Activated naive CD4-positive, alpha-beta T cell treated with Interleukin-2 at 50 U/mL for 16 hours (primary cell): ENCODE measurements at places on chromosomes 2 and 18.

DNA sequence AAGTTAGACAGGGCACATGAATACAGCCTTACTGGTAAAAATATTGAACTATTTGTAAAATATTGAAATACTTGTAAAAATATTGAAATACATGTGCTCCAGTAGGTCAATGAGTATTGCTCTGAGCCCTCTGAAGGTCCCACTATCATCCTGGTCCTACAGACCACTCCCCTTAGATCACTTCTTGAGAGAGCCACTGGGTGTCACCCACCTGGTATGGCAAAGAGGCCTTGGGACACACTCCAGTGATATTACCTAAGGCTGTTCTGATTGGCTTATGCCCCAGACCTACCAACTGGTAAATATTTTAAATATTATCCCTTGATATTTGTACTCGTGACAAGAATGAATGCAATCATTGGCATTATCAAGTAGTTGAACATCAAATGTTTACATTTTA is 5.0 kb downstream of the THSD7B start:
- no peak for DNase-seq

- DNase-seq, result no peak
These were observed 210.3 kb downstream of the CYP26B1 start for GRCh38 chr2:71937396-71937795.

GRCh38 chr18:63140038-63140450 is 179.5 kb downstream of the BCL2 start:
- DNase-seq, result no peak

DNA sequence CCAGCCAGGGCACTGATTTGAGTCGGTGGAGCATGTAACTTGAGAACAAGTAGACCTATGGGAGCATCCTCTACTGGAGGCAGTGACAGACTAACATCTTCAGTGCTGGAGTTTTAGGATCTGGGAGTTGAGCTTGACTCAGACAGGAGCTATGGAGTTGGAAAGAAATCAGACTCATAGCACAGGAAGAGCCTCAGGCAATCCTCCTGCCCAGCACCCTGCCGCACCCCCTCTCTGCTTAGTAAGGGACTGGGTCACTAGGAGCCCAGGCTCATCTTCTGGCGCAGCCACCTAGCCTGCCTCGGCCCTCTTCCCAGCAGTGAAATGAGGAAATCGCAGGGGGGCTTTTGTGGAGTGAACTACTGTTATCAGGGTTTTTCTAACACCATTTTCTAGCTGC is 3.6 kb downstream of the ARID5A start:
- no peak for DNase-seq

DNA sequence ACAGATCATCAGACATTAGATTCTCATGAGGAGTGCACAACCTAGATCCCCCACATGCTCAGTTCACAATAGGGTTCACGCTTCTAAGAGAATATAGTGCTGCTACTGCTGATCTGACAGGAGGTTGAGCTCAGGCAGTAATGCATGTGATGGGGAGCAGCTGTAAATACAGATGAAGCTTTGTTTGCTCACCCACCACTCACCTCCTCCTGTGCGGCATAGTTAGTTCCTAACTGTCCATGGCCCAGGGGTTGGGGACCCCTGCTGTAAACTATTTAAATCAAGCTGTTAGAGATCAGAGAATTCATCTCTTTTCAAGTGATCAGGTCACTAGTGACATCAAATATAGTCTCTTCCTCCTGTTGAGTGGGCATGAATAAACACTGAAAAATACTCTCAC is 88.8 kb upstream of the ACVR2A start:
- DNase-seq, result no peak

DNA sequence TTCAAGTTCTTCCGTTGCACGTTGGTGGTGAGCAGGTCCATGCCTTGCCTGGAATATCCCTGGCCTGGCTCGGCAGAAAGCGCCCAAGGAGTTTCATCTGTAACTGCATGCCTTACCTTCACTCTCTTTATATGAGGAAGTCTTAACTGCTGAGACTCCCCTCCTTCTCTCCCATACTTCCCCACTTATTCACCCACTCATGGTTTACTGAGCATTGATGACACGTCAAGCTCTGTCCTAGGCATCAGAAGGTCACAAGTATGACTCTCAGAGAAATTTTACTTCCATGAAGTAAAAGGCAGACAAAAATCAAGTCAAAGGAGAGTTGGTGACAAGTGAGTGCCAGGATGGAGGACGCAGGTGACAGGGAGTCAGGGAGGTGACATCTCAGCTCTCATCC is 68.2 kb downstream of the TBC1D8 start:
- DNase-seq, result no peak

DNA sequence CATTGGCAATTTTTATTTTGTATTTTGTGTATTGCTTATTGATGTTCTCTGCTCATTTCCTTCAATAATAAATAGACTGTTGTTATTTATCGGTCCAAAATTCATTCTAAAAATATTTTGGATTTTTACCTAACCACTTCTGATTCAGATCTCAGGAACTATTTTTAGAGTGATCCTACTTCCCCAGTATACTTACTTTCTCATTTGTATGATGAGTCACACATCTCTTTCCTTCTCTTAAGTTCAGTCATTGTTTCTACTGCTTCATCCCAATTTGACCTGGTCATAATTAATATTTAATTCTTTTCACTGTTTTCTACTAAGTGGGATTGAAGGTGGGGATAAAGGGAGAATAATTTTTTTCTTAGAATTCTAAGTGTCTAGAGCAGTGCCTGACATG is 75.1 kb downstream of the AGPS start:
- no peak for DNase-seq

GRCh38 chr2:236521556-236521955 is 48.1 kb upstream of the ACKR3 start:
- DNase-seq, result no peak

GRCh38 chr18:8403713-8404112 is 205.5 kb upstream of the RAB12 start:
- no peak for DNase-seq

DNA sequence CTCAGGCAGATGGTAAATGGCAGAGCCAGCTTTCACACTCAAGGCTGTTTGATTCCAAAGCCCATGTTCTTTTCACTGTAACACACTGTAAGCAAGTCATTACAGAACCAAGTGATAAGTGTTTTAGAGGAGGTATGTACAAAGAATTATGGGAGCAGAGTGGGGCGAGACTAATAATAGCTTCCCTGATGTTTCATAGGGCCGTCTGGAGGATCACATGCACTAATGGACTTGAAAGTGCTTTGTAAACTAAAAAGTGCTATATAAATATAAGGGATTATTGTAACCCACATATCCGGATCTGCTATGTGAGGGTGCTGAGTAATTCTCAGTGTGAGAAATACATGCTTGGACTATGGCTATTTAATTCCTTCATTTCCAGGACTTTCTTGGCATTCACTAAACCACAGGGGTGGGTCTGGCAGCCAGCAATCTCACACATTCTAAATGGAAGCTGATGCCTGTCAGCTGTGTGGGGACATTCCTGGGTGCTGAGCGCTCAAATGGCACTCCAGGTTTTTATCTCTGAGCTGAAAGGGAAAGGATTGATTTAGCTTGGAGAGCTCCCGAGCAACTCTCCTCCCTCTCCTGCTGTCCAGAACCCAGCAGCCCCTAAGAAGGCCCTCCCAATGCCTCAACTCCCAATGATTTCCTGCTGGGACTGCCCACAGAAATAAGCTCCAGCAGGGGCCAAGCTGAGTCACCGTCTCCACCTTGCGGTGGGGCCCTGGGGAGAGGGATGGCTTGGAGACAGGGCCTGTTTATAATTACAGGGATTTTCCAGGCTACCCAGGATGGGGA is 222.8 kb downstream of the SOX11 start:
- no peak for DNase-seq

- DNase-seq, result no peak
These were observed 352.8 kb upstream of the KCNH7 start for GRCh38 chr2:163191372-163191771.

DNA sequence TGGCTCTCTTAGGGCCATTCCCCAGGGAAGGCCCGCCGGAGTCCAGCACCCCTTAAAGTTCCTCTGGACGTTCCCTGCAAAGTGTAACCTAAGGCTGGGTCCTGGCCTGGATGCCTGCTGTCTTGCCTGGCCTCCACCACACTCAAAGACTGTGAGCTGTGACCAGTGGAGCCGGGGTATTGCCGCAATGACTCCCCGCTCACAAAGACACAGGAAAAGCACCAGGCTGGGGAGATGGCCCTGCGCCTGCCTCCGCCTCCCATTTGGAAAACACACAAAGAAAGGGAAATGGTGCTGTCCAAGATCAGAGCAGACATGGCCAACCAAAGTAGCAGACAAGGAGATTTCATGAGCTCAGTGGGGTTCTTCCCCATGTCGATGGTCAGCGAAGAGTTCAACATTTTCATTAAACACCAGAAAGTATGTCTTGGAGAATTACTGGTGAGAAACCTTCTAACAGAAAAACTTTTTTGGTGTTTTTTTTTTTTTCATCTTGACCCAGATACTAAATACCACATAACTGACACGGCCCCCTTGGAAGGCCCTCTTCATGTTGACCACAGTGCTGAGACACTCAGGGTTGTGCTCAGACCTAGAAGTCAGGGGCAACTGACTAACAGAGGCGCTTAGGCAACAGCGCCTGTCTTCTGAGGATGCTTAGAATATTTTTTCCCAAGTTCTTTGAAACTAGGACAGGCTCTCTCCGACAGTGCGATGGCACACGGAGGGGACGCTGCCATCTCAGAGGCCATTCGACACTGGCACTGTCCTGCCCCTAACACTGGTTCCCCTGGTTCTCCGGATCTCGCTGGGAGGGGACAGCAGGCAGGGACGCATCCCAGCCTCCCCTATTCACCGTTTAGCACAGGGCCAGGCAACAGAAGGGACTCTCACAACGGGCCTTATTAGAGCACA is 226.4 kb upstream of the ID2 start:
- DNase-seq, result no peak
